ENCODE measurements at places on chromosomes 1 and 21.

GRCh38 chr21:27382404-27382803, 415.5 kb upstream of the ADAMTS5 start:
- no peak for DNase-seq

DNA sequence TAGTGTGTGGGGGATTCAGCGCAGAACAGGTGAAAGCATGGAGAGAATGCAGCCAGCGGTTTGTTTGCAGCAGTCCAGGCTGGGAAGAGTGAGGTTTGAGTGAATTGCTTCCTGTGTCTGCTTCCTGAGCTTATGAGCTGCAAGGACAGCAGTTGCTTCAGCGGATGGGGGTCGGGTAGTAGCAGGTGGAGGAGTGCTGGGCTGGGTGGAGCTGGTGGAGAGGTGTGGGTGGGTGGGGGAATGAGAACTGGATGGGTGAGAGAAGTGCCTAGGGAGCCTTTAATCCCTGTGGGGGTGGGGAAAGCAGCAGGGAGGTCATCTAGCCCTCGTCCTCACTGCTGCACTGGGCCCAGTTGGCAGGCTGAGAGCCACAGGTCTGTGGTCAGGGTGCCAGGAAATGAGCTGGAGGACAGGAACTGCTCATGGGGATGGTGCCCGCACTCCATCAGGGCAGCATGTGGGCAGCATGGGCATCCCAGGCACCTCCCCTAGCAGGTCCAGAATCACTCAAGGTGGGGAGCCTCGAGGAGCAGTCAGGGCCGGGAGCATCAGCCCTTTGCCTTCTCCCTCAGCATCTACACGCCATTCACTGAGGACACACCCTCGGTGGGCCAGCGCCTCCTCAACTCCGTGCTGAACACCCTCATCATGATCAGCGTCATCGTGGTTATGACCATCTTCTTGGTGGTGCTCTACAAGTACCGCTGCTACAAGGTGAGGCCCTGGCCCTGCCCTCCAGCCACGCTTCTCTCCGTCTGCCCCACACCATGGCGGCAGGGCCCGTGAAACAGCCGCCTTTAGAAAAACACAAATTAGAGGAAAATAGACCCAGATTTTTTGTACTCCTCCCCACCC, 14.8 kb downstream of the PSEN2 start:
- no peak for DNase-seq

DNA sequence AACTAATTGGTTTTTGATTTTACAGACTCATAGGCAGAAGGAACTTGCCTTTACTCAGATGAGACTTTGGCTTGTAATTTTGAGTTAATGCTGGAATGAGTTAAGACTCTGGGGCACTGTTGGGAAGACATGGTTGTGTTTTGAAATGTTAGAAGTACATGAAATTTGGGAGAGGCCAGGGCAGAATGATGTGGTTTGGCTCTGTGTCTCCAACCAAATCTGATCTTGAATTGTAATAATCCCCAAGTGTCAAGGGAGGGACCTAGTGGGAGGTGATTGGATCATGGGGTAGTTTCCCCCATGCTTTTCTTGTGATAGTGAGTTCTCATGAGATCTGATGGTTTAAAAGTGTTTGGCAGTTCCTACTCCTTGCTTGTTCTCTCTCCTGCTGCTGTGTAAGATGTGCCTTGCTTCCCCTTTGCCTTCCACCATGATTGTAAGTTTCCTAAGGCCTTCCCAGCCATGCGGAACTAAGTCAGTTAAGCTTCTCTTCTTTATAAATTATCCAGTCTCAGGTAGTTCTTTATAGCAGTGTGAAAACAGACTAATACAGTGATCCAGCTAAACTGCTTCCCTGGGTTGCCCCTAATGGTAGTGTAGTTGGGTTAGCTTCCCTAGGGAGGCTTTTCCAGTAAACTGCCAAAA, 10.2 kb downstream of the CPT2 start:
- no peak for DNase-seq

DNA sequence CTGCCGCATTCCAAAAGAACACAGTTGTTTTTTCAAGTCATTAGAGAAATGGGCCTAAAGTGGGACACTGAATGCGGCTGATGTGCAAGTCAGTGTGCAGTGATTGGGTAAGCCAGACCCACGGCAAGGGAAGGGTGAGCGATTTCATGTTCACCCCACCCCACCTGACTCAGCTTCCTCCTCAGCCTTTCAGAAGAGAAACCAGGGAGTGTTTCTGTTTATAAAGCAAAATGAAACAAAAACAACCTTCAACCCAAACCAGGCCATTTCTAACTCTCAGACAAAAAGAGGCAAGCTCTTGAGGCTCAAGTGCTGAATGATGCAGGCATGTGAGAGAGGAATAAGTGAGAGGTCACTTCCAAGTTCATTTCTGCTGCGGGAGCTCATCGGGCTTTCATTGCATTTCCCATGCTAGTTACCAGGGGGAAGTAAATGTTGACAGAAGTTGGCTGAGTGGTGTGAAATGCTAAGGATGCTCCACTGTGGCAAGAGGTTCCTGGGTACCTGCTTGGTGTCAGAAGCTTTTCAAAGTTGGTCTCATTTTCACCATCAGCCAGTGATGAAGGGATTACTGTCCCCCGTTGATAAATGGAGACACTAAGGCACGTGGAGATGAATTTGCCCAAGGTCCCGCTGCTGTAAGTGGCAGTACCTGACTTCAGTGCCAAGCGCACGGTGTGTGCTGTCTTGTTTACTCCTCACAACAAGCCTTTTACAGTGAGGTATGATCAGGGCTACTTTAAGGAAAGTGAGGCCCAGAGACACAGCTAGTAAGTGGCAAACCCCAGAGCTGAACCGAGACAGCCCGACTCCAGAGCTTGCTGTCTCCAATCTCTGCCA, 29.1 kb downstream of the STPG1 start:
- DNase-seq = no peak
